Hepatic stellate cell (primary cell): ENCODE measurements at places on chromosomes 16 and 17.

DNA sequence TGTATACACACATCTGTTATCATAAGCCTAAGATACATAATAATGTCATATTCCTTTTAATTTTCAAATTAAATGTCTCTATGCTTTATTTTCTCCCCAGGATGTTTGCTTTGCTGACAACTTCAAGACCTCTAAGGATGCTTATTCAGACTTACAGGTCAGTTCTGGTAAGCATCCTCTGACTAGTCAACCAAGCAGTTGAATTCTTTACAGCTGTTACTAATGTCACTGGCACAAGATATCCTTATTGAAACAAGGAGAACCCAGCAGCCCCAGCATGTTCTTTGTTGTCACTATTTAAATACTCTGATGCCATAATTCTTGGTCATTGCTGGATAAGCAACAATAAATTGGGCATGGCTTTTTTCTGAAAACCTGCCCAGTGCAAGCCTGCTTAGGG lies 232.3 kb upstream of the PMFBP1 start:
- DNase-seq = no peak

DNA sequence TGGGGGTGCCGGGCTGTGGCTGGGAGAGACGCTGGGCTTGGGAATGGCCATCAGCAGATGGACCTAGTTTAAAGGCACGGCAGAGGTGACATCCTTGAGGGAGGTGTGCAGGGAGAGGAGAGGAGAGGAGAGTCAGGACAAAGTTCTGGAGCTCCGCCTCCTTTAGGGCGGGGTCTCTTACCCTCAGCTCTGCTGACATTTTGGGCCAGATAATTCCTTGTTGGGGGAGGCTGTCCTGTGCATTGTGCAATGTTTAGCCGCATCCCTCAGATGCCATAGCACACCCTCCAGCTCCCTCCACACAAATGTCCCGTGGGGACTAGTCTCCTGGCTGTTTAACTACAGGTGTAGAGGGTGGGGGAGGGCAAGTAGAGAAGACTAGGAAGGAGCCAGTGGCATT lies 48.3 kb downstream of the ARHGAP23 start:
- DNase-seq = no peak

GRCh38 chr17:82667668-82668000 lies 19.4 kb upstream of the WDR45B start:
- DNase-seq = no peak

DNA sequence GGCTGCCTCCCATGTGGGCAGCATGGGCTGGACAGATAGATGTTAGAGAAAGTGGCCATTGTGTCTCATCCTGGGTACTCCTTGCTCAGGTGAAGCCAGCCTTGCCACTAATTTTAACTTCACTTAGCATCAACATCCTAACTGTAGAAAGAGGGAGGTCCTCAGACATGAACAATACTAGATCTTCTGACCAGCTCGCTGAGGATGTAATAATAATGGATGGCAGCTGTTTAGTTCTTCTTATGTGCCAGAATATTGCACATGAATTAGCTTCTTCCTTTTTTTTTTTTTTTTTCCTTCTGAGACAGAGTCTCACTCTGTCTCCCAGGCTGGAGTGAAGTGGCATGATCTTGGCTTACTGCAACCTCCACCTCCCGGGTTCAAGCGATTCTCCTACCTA lies 232.4 kb downstream of the CCDC182 start:
- no peak for DNase-seq

GRCh38 chr16:27389272-27389961 lies 12.6 kb upstream of the IL21R start:
- no peak for DNase-seq

GRCh38 chr16:19886073-19886941 lies 1.7 kb upstream of the GPRC5B start:
- DNase-seq = peak; percentile 63

- DNase-seq = no peak
These were observed 11.1 kb downstream of the DEXI start for GRCh38 chr16:10931134-10931533.

- DNase-seq = no peak
These were observed 665.6 kb upstream of the SOX9 start for GRCh38 chr17:71455219-71455618.

GRCh38 chr16:57593021-57593420 lies 35.4 kb upstream of the ADGRG1 start:
- no peak for DNase-seq

GRCh38 chr16:31480851-31481536 lies 1.9 kb upstream of the SLC5A2 start:
- no peak for DNase-seq

DNA sequence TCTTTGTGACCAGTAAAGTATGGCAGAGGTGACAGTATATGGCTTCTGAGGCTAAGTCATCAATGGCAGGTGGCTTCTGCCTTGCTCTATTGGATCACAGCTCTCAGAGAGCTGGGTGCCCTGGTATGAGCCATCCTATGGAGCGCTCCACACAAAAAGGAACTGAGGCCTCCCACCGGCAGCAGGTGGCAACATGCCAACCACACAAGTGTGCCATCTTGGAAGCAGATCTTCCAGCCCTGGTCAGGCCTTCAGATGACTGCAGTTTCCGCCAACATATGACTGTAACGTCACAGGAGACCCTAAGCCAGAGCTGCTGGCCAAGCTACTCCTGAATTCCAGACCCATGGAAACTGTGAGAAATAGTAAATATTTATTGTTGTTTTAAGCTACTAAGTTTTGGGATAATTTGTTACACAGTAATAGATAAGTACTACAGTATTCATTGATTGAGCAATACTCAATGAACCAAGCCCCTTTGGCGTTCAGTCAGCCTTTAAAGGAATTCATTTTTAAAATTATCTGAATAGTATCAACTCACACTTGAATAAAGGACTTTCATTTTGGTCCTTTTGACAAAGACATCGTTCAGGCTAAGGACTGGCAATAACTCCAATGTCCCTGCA lies 69.4 kb upstream of the LHX1 start:
- DNase-seq = no peak

DNA sequence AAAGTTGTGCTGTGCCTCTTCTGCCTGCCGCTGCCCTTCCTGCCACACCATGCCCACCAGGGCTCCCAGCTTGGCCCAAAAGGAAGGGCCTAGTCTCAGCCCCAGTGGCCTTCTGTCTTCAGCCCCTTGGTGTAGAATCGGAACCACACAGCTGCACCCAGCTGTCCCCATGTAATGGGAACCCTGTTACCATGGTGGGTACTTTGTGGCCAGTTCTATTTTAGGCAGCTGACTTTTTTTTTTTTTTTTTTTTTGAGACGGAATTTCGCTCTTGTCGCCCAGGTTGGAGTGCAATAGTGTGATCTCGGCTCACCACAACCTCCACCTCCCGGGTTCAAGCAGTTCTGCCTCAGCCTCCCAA lies 163.3 kb upstream of the GSE1 start:
- no peak for DNase-seq

DNA sequence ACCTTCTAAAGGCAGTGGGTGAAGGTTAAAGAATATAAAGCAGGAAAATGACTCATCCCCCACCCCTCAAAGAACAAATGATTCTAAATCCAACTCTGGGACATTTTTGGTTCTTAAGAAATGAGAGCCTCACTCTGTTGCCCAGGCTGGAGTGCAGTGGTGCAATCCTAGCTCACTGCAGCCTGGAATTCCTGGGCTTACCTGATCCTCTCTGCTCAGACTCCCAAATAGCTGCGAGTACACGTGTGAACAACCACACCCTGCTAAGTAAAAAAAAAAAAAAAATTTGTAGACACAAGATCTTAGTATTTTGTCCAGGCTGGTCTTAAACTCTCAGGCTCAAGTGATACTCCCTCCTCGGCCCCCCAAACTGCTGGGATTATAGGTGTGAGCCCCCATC lies 298.8 kb upstream of the MAF start:
- no peak for DNase-seq

DNA sequence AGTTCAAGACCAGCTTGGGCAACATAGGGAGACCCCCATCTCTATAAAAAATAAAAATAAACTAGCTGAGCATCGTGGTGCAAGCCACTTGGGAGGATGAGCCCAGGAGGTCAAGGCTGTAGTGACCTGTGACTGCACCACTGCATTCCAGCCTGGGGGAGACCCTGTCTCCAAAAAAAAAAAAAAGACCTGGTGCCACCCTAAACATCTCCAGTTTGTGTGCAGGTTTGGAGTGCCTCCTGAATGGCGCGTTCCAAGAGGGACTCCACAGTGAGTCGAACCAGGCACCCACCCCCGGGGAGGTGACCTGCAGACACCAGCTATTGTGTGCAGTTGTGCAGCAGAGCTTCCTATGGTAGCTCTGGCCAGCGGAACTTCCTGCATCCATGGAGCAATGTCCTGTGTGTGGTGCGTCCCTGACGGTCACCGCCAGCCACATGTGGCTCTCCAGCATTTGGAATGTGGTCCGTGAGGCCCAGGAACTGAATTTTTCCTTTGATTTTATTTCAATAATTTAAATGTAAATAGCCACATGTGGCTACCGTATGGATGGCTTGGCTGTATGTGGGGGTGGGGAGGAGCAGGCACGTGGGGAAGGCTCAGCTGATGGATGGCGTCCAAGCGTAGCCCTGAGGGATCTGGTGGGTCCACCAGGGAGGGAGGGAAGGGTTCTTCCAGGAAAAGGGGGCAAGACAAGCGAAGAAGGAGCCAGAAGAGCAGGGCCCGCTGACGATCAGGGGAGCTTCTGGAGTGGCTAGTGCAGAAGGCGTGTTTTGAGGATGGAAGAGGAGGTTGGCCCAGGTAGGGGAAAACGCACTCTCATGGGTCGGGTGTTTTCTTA lies 107.1 kb upstream of the GSE1 start:
- no peak for DNase-seq

GRCh38 chr17:40023590-40024292 lies 8.5 kb downstream of the CSF3 start:
- DNase-seq = peak; percentile 9

DNA sequence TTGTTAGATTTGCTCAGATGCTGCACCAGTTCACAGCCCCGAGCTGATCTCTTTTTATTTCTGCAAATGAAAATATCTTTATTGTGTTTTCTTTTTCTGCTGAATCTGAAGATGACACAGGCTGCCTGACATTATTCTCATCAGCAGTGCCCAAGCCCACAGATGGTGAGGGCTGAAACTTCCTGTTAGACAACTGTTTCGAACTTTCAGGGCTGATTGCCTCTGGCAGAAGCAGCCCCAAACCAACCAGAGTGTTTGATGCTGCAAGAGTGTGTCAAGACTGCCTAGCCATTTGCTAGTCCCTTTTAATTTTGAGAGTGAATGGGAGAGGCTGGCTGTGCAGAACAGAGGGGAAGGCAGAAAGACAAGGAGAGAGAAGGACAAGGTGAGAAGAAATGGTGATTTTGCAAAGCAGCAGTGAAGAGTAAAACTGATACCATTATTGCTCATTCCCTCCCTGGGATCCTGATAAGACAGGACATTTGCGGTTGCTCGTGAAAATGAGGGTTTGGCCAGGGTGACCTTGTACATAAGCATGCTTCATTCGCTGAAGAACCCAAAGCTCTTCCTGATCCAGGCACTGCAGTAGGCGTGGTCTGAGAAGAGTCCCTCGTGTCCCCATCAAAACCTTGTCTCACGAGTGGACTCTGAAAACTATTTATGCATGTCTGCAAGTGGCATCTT lies 77.2 kb downstream of the TMEM114 start:
- DNase-seq = no peak

DNA sequence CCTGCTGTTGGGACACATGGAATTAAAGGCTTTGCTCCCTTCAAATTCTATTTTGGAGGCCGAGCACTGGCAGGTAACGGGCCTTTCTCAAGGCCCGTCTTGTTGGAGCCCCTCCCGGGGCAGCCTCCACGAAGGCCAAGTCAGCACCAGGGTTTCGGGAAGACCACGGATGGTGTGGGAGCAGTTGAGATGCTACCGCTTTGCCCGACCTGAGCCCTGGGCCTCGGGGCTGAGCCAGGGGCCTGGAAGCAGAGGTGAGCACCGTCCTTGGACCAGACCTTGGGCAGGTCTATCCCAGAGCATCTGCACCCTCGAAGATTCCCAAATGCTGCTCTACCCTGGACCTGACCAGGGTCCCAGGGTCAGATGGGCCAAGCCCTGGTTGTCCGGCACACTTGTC lies 23.0 kb downstream of the C17orf100 start:
- DNase-seq = no peak

DNA sequence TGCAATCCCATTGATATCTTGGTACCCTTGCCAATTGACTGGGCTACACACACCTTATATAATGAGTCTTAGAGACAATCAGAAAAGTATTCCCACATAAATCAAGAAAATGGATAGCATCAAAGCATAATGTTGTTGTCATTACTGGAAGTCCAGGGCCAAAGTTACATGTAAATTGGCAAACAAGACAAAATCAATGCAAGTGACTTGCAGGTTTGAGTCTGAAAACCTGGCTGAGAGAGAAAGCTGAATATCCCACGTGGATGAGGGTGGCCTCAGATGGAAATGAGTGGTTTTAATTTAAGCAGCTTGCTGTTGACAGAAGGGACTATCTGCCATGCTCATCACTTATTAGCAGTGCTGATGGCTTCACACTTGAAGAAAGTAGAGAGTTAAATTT lies 324.0 kb upstream of the MON1B start:
- DNase-seq = no peak

- DNase-seq = no peak
These were observed 2.3 kb downstream of the RPRML start for GRCh38 chr17:46976626-46977270.

- DNase-seq = no peak
These were observed 107.6 kb downstream of the TTC19 start for GRCh38 chr17:16107165-16107770.

DNA sequence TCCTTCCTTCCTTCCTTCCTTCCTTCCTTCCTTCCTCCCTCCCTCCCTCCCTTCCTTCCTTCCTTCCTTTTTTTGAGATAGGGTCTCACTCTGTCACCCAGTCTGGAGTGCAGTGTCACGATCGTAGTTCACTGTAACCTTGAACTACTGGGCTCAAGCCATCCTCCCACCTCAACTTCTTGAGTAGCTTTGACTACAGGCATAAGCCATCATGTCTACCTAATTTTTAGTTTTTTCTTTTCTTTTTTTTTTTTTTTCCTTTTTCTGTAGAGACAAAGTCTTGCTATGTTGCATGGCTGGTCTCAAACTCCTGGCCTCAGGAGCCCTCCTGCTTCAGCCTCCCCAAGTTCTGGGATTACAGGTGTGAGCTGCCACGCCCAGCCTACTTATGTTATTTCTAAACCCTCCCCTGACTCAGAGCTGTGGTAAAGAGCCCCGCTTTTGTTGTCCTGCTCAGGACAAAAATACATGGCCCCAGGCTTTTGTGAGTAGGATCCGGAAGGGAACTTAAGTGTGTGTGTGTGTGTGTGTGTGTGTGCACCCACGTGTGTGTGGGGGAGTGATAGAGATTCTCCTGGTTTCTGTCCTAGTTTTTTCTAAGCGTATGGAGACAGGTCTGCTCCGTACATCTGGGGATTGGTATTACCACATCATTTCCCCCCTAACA lies 67.1 kb downstream of the PRKCB start:
- DNase-seq = no peak

- no peak for DNase-seq
These were observed 42.4 kb upstream of the DOC2B start for GRCh38 chr17:223723-224471.

GRCh38 chr16:4291699-4292098 lies 18.9 kb upstream of the TFAP4 start:
- no peak for DNase-seq

DNA sequence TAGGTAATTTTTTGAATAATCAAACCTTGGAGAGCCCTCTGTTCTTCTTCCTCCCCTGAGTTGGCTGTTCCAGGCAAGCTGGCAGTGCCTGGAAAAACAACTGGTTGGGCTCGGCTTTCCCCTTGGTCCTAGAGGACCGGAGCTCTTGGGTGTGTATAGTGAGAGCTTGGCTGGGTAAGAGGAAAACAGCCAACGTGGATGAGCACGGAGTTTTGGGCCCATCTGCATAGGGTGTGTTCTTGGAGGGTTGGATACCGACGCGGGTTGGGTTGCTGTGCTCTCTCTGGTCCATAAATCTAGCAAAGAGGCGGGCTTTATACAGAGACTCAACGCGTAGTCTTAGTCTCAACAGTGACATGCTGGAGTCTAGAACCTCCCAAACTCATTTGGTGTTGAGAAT lies 23.2 kb downstream of the ITGB3 start:
- DNase-seq = peak; percentile 70
